Pancreas (tissue), 10 donors: ENCODE measurements at places on chromosomes 4 and X.

- DNase-seq = no peak
Observed at GRCh38 chr4:81796790-81797528, 325.3 kb upstream of the RASGEF1B start.

- no peak for DNase-seq
Observed at GRCh38 chrX:120367402-120368109, 5.7 kb downstream of the ATP1B4 start.

GRCh38 chrX:111609206-111609605, 71.8 kb upstream of the ALG13 start:
- DNase-seq = no peak

DNA sequence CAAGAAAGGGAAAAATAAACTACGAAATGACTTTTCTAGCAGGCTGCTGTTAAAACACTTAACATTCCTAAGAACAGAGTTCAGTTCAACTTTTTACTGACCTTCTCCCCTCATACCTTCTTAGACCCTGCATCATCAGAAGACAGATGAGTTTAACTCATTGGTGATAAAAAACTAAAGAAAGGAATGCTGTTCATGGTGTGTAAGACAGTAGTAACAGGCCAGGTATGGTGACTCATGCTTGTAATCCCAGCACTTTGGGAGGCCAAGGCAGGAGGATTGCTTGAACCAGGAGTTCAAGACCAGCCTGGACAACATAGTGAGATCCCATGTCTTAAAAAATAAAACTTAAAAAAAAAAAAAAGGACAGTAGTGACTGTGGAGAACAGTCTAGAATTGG, 16.2 kb downstream of the RBM47 start:
- no peak for DNase-seq

DNA sequence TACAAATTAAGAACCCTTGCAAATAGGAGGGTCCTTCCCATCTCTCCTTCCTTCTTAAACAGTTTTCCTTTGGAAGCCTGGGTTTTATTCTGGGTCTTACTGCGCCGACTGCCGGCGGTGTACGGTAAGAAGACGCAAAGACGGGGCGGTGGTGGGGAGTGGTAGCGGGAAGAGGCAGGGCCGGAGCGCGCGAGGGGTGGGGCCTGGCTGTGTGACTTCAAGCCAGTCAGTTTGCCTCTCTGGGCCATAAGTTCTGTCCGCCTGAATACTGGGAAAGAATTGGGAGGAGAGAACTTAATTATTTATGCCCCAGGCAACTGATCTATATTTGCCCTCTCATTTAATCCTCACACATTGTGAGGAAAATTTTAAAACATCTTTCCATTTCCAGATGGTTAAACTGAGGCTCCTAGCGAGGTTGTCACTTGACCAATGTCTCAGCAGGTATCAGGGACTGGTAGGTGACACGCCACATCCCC, 726 bp upstream of the KANTR start:
- peak; percentile 76 for DNase-seq

DNA sequence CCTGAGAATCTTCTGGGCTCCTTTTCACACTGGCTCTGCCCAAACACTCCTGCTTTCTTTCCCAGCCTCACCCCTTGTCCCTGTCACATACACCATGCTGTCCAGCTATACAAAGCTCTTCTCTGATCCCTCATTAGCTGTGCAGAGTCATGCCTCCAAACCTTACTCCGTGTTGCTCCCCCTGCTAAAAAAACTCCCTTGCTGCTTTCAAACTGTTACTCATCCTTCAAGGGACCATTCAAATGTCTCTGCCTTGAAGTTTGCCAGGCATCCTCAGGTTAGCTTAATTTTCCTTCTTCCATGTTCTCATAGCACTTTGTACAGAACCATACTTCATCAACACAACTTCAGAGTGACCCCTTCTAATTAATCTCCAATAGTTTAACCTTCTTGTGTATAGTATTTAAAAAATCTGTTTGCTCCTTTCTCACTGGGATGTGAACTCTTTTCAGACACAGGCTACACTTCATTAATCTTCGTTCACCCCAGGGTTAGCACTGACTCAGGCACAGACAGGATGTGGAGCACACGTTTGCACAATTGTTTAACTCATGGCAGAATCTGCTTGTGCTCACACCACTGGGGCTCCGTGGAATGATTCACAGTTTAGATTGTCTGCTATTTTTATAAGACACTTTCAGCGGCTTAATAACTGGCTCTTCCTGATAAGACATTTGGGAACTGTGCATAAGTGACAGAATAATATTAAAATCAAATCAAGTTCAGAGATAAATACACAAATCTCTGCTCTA, 21.4 kb upstream of the SEL1L3 start:
- DNase-seq = no peak

DNA sequence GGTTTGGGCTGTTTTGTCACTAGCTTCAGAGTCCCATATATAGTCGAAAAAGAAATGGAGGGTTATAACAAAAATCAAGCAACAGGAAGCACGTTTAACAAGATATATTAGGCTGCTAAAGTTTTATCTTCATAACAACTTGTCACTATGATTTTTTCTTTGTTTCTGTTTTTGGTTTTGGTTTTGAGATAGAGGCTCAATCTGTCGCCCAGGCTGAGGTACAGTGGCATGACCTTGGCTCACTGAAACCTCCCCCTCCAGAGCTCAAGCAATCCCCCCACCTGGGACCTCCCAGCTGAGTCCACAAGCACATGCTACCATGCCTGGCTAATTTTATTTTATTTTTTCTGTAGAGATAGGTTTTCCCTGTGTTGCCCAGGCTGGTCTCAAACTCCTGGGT, 2664.4 kb downstream of the ARAP2 start:
- no peak for DNase-seq

GRCh38 chr4:170772429-170772828, 682.7 kb upstream of the AADAT start:
- DNase-seq = no peak

- DNase-seq = no peak
Observed at GRCh38 chrX:33909836-33910235, 222.3 kb downstream of the FAM47A start.

GRCh38 chr4:20684852-20685763, 15.2 kb upstream of the PACRGL start:
- no peak for DNase-seq

- no peak for DNase-seq
Observed at GRCh38 chr4:112593438-112594133, 43.1 kb downstream of the ZGRF1 start.

DNA sequence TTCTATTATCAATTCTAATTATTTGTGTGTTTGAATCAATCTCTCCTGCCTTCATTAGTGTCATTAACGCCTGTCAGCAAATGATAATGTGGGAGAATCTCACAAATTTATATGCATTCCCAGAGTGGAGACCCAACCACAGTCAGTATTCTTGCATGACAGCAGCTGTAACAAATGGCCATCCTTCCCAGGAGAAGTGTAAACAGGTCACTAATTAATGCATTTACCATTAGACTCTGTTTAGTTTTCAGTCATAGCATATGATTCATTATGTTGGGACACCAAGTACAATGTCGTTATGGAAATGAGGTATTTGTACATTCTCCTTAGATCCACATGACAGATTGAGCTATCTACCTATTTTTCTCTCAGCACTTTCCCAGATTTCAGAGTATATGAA, 50.5 kb downstream of the CT47B1 start:
- DNase-seq = no peak

- DNase-seq = no peak
Observed at GRCh38 chr4:57342411-57342810, 232.2 kb upstream of the IGFBP7 start.

DNA sequence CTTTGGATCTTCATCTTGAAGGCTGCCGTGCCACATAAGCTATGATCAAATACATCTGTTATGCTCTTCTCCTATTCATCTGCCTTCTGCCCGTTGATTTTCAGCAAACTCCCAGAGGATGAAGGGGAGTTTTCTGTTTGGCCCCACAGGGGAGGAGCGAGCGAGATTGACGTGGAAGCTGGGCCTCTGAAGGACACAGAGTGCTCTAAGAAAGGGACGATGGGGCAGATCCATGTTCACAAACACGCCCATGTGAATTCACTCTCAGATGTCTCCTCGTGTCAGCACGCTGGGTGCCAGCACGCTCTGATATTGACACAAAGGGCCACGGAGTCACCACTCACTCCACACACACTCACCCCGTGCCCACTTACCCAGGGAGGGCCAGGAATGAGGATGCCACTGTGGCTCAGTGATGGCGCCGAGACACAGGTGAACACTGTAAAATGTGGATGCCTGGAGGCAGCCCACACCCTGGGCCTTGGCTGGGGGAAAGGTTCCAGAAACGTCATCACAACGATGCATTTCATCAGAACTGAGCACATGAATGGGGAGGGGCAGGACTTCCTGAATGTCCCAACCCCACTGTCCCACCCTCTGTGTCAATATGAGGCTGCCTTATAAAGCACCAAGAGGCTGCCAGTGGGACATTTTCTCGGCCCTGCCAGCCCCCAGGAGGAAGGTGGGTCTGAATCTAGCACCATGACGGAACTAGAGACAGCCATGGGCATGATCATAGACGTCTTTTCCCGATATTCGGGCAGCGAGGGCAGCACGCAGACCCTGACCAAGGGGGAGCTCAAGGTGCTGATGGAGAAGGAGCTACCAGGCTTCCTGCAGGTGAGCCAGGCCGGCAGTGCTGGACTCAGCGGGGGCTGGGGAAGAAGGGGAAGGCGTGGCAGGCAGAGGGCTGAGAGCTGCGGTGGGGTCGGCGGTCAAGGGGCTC, at the start of gene S100P:
S100P (plus strand) TSS at position 648 of the 946 bp plus-strand sequence; CDS start at position 703, 55 bp downstream.
- DNase-seq = peak; percentile 69

DNA sequence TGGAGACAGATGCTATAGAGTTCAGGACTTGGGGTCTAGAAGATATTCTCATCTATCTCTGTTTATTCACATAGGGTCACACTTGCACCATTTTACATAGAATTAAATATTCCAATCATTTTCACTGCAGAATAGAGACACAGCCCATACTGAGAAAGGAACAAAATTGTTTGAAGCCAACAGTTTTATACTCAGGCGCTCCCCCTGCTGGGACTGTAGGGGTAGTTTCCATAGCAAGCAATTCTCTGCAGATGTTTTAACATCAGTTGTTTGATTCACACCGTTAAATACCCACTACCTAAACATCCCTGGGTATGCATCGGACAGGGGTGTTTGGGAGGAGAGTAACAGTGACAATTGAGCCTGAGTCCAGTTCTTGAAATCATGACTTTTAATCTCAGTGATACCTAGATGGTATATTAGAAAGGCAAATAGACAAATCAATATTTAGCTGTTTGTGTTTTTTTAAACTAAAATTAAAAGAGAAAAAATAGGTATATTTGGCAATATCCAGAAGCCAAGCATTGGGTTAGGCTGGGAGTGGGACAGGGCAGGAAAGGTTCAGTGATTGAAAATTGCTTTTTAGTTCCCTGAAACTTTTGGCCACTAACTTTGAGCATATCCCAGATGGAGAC, 33.8 kb downstream of the LONRF3 start:
- no peak for DNase-seq

- no peak for DNase-seq
Observed at GRCh38 chrX:132636080-132636479, 147.2 kb upstream of the MBNL3 start.

GRCh38 chr4:114729068-114729738, 130.6 kb downstream of the UGT8 start:
- peak; percentile 17 for DNase-seq

DNA sequence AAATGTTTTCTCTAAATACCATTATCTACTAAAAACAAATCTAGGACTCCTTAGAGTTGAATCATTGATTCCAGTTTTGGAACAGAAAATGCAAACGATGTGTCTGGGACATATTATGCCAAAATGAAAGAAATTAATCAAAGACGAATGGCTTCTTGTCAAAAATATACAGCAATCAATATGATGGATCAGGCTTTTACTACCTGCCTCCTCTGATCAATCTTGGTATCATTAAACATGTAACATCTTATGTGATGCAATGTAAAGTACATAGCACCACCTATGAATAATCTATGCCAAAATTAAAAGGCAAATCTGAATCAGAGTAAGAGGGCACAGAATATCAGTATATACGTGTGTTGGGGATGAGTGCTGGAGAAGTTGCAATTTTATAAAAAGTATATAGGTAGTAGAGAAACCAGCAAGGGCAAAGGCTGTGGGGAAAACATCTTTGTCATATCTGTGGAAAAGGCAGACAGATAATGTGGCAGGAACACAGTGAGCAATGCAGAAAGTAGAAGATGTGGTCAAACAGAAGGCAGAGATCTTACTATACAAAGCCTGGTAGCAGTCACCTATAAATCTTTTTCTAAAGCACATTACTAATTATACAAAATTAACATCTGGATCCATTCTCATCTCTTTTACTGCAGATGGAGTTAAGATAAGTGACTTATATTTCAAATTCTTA, 152.7 kb downstream of the ANTXR2 start:
- no peak for DNase-seq

- DNase-seq = no peak
Observed at GRCh38 chrX:109840585-109840984, 107.5 kb upstream of the ACSL4 start.

DNA sequence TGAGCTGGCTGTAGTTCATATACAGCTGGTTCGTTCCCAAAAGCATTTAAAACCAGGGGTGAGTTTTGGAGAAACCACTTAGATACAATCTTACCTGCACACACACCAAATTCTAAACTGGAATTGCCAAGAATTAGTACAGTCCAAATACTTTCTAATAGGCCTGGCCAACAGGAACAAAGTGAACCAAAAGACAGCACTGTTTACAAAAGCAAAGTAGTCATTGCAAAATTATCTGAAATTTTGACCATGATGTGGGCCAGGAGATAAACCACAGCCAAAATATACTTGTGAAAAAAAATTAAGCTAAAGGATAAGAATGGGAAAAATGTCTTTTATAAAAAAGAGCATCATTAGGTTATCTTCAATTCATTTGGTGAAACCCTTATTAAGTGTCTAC, 37.9 kb upstream of the NAP1L5 start:
- DNase-seq = no peak

GRCh38 chr4:103046416-103047290, 27.1 kb upstream of the SLC9B1 start:
- DNase-seq = no peak

- DNase-seq = no peak
Observed at GRCh38 chr4:68361146-68361589, 11.3 kb upstream of the YTHDC1 start.

GRCh38 chr4:38846015-38846414, 10.6 kb downstream of the TLR6 start:
- no peak for DNase-seq

GRCh38 chr4:81304871-81305270, 89.8 kb upstream of the PRKG2 start:
- no peak for DNase-seq

GRCh38 chr4:147586637-147587036, 30.6 kb upstream of the TMEM184C start:
- DNase-seq = no peak

DNA sequence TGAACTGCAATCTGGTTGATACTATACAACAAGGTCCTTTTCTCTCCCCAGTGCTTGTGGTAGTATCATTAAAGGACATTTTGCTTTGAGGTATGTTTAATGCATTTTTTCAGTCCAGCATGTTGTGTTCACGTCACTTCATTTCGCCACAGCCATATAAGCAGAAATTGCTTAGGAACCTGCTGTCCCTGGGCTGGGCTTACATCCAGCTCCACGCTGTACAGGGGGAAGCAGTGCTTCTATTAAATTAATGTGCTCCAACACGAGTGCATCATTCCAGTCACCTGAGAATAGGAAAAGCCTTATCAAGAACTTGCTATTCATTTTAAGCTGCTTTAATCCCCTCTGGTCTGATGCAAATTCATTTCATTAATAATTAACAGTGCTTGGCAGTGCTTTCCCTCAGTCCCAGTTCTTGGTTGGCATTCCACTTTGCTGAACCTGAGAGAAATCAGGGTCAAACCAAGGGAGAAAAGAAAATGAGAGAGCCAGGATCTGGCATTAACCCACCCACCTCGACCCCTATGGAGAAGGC, 47.4 kb upstream of the PTCHD1 start:
- DNase-seq = no peak
